ENCODE measurements at places on chromosomes 2 and 18.

DNA sequence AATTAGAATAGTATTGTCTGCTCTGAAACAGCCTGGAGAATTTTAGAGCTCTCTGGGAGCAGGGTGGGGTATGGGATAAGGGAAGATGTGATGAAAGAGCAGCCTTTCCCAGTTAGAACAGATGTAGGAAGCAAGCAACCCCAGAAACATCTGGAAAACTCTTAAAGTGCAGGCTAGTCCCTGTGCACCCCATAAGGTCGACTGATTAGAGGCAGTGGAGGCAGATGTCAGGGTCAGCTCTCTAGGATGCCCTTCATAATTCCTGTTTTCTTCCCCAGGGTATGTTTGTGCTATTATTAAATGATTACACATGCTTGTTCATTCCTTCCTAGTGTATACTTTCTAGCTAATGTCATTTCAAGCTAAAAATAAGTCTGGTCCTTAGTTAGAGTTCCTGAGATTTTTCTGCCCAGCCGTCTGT is 41.7 kb downstream of the PTPRM start:
- DNase-seq: peak; percentile 71

DNA sequence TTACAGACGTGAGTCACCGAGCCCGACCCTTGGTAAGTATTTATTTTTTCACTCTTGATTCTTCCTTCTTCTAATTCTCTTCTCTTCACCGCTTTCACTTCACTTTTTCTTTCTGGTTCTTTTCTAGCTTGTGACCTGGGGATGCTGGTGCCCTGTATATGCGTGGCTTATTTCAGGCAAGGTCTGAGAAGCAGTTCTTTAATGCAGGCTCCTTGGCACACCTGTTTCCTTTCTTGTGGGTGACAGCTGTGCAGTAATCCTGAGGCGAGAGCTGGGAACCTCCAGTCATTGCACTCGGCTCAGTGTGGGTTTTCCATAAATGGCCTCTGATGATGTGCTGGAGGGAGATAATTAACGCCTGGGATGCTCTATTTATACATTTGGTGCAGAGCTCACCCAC is 193.8 kb downstream of the TSN start:
- DNase-seq: no peak

DNA sequence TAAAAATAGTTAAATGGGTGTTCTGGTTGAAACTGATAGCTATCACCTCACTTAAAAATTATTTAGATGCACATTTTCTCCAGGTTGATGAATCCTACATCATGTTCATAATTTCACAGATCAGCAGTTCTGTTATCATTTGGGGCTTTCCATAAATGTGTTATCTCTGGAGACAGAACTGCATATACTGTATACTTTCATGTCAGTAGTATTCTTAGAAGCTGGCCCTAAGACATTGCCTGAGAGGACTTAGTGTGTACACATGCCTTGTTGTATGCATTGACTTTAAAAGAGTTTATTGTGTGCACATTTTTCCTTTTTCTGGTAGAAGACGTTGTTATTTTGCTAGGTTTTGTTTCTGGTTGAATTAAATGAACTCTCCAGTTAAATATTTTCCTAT is 41.0 kb downstream of the PIK3C3 start:
- DNase-seq: no peak

- no peak for DNase-seq
Observed at GRCh38 chr18:39607034-39607433, 2041.4 kb upstream of the CELF4 start.

GRCh38 chr18:45458033-45458432 is 157.2 kb upstream of the SLC14A2 start:
- no peak for DNase-seq

DNA sequence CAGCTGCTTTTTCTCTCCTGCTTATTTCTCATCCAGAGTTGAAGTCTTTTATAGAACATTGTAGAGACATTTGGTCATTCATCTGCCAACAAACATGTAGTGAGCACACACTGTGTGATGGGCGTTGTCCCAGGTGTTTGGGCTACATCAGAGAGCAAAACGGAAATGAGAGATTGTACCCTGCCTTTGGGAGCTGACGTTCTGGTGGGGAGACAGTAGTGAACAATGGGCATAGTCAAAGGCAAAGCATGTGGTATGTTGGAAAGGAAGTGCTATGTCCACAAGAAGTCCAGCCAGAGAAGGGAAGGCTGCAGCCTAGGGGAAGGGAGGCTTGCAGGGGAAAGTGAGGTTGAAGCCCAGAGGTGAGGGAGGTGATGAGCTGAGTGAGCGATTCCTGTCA is 78.1 kb downstream of the PIEZO2 start:
- DNase-seq: no peak

GRCh38 chr2:30237966-30238800 is 6.8 kb downstream of the LBH start:
- DNase-seq: no peak

- DNase-seq: no peak
Observed at GRCh38 chr2:98346311-98347236, at the start of gene CNGA3. Gene CNGA3, plus strand, starts transcription at chr2:98346456. Its CDS starts 23,520 bp downstream, at chr2:98369976.

DNA sequence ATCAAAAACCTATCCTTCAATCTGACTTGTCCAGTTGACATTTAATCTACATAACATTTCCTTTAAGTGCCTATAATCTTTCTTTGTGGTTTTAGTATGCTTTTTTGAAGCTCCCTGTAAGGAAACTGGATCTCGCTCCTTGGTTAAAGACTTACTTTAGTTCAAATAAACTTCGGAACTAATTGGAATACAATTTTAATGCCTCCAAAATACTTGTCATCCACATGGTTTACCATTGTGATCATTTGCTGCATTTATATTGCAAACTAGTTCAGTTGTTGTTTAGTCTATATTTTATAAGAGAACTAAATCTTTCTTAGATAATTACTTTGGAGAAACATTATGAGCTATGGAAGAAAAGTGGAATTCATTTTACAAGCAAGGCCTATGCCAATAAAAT is 496.0 kb downstream of the ERBB4 start:
- no peak for DNase-seq

DNA sequence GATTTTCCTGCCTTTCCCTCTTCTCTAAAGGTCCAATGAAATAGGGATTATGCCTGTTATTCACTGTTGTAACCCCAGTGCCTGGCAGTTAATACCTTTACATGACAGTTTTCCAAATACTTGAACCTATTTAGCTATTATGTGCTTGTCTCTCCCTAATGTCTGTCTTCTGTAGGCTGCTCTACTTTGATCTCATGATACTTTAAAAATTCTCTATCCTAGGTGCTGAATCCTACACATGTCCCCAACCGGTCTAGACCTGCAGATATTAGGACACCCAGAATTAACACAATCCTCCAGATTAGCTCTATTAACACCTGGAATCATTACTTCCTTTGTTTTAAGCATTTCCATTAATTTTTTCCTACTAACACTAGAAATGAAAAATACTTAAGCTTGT is 7.3 kb downstream of the CEBPZ start:
- DNase-seq: no peak

DNA sequence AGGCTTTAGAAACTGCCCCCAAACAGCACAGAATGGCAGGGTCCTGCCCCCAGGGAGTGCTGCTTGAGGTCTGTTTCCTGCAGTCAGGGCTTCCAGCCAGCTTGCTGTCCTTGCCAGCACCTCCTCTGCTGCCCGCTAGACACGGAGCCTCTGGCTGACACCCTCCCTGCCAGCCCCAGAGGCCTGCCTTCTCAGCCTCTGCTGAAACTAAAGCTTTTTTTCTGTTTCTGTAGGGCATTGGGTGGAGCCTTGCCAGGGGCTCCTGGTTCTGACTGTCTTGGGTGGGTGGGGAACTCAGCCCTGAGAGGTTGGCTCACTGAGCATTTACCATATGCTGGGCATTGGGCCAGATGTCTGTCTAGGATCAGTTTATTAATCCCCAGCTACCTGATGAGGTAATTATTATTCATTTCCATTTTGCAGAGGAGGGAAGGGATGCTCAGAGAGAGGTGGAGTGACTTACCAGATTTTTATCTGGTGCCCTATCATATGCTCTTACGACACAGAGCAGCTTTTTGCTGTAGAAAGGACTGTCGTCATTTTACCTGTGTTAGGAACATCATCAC is 35.4 kb downstream of the INPP4A start:
- peak; percentile 71 for DNase-seq

GRCh38 chr2:109342256-109342850 is 213.3 kb downstream of the SH3RF3 start:
- DNase-seq: no peak

GRCh38 chr2:100211521-100211920 is 69.1 kb upstream of the AFF3 start:
- DNase-seq: no peak

- DNase-seq: no peak
Observed at GRCh38 chr2:68250652-68251186, 1.6 kb downstream of the PPP3R1 start.

DNA sequence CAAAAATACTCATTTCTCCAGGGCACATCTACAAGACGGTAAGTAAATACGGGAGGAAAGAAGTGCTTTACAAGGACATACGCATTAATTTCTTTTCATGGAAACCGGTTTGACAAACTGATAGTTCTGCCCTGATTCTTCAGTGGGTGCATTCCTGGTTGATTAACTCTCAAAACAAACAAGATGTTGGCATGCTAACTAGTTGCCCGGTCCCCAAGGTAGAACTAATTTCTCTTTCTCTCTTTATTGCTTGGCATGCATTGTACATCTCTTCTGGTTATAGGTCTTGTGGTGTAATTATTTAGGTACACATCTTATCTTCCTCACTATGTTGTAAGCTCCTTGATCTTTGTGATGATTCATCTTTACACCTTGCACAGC is 46.9 kb upstream of the SPATS2L start:
- no peak for DNase-seq

- DNase-seq: peak; percentile 41
Observed at GRCh38 chr2:24559473-24560113, 68.5 kb downstream of the NCOA1 start.

DNA sequence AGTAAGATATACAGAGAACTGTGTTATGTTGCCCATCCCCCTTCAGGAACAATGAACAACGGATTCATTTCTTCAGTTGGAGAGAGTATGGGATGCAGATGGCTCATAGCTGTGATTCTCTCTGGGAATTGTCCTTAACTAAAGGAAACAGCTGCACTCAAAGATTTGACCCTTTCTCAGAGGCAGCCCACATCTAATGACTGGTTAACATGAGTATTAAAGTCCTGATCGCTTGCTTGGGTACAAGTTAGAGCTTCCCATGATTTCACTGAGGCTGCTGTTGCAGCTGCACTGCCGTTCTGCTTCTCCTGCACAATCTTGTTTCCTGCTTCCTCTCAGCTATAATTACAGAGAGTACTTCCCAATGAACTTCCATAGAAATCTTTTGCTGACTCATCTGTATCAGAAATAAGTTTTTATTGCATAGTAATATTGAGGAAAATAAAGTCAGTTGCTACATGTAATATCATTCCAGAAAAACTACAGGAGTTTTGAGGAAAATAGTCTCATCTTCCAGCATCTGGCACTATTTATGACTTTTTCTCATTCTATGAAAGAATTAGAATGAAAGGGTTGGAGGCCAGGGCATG is 12.8 kb upstream of the SCN9A start:
- DNase-seq: no peak
